ENCODE measurements at places on chromosomes 16 and 17.
A peak's percentile ranks its signal among the peaks of the same experiment; 100 is the strongest.

GRCh38 chr17:42720996-42721583, 23.8 kb downstream of the EZH1 start:
- DNase-seq: peak; percentile 90

DNA sequence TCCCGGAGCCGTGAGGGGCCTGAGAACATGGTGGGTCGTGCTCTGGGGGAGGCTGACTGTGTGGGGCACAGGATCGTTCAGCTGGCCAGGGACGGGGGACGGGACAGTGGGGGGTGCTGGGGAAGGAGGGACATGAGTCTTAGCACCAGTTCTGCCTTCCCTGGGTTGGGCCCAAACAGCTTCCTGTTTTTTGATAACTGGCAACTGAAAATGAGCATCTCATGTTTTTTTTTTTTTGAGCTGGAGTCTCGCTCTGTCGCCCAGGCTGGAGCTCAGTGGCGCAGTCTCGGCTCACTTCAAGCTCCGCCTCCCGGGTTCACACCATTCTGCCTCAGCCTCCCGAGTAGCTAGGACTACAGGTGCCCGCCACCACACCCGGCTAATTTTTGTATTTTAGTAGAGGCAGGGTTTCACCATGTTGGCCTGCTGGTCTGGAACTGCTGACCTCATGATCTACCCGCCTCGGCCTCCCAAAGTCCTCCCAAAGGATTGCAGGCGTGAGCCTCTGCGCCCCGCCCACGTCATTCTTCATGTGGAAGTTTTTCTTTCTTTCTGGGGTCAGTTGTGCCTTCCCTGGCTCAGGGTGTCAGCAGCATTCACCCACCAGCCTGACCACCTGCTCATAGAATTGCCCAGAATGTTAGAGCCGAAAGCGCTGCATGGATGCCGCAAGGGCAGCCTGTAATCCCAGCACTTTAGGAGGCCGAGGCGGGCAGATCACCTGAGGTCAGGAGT, 6.4 kb downstream of the ASPSCR1 start:
- DNase-seq: no peak

DNA sequence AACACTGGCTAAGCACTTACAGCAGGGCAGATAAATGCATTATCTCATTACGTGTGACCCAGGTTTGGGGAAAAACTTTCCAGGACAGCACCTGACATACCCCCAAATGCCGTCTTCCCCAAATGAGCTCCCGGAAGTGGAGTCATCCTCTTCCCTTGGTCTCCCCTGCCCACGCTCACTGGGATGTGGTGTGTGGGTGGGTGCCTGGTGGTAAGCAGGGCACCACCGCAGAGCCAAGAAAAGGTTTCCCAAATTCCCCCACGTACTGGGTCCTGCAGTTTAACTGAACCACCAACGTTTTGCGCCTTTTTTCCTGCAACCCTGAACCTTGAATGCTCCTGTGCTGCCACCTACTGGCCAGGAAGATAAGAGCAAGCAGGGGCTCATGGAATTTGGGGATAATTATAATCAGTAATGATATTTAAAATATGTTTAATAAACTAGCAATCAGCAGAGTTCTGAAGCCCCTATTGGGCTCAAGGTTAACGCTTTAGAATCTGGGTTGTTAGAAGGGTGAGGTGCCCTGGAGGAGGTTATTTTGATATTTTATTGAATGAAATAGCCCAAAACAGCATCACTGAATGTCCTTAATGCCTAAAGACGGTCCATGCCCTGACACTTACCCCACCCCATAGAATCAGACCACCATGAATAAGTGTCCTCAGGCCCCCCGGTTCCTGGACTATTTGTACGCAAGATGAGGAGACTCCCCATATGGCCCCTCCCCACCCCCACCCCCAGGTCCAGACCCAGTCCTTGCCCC, 8.0 kb downstream of the SPPL2C start:
- peak; percentile 87 for DNase-seq

DNA sequence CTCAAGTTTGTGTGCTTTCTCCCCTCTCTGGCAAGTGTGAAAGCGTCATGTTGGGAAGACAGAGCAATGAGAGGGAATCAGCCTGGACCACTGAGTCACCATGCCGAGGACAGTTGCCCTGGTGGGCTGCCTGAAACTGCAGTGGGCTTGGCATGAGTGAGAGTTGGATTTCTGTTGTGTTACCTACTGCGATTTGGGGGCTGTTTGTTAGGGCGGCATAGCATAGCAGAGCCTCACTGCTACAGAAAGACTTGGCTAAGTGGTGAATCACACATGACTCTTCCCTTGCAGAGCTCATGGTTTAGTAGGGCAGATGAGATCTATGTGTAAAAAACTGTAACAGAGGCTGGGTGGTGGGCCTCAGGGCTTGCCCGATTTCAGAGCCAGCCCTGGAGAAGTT, 324.6 kb downstream of the C16orf95 start:
- no peak for DNase-seq

- no peak for DNase-seq
These were observed 21.1 kb upstream of the JPT2 start for GRCh38 chr16:1656808-1657617.

DNA sequence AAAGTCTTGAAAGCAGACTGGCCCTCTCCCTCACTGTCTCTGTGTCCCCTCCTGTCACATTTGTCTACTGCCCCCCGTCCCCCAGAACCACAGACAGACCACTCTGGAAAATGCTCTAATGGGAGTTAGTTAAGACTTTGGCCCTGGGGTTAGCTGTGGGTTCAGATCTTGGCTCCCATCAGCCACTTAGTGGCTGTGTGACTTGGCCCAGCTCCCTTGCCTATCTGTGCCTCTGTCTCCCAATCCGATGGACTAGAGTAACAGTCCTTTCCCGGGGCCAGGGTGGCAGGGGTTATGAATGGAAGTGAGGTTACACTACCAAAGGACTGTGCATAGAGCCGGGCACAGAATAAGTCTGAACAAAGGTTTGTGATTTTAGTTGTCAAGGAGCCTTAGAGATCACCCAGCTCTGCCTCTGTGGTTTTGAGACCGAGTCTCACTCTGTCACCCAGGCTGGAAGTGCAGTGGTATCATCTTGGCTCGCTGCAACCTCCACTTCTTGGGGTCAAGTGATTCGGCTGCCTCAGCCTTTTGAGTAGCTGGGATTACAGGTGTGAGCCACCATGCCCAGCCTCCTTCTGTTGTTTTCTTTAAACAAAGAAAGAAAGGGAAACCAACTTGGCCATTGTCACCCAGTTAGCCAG, 23.7 kb downstream of the PPL start:
- DNase-seq: no peak

- DNase-seq: no peak
These were observed 385.8 kb upstream of the MAF start for GRCh38 chr16:79986352-79986751.

DNA sequence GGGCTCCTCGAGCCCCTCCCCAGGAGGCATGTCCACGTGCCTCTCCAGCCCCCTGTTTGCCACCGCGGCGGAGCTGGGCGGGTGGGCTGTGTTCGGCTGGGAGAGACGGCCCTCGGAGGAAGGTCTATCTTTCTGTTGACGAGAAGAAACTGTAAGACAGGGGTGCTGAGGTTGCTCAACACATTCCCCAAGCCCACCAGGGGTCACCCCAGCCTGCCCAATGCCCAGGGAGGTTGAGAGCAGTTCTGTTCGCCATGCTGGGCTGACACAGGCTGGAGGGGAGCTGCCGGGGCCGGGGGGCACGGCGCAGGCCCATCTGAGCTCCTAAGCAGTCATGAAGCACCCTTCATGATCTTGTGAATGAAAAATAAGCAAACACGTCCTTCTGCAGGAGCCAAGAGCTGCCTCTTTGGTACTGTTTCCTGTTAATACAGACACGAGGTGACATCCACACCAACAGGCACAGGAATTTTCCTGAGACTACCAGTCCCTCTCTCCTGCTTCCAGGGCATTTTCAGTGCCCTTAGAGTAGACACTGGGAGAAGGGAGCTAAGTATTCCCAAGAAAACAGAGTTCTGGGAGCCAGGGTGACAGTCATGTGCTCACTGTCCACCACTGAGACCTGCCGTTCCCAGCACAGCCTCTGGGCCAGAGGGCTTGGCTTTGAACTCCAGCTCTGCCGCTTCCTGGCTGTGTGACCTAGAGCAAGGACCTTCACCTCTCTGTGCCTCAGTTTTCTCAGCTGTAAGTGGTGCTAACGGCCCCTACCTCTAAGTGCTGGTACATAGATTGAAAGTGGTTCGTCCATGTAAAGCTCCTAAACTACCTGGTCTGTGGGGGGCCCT, 9.2 kb downstream of the UBALD2 start:
- DNase-seq: no peak

- no peak for DNase-seq
These were observed 78.7 kb downstream of the LITAF start for GRCh38 chr16:11507991-11508390.

GRCh38 chr17:43810226-43810715, 22.7 kb downstream of the MPP3 start:
- no peak for DNase-seq

DNA sequence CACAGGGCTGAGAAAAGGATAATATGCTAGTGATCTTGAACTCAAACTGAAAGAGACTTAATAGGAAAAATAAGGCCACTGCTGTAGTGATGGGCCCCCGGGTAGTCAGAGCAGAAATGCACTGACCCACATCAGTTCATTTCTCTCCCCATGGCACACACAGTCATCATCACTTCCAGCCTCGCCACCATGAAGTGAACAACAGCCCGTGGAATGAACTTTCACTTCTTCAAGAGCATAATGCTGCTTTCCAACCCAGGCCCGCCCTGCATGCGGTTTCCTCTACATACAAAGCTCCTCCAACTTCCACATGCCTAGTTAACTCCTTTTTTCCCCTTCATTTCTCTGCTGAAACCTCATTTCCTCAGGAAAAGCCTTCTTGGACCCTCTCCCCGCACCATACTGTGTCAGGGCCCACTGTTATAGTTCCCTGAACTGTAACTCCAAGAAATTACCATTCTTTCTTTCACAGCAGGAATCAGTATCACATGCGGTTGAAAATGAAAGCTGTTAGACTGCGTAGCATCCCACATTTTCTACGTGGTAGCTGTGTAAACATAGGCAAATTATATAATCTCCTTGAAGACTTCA, 65.8 kb upstream of the SMIM36 start:
- DNase-seq: peak; percentile 73

DNA sequence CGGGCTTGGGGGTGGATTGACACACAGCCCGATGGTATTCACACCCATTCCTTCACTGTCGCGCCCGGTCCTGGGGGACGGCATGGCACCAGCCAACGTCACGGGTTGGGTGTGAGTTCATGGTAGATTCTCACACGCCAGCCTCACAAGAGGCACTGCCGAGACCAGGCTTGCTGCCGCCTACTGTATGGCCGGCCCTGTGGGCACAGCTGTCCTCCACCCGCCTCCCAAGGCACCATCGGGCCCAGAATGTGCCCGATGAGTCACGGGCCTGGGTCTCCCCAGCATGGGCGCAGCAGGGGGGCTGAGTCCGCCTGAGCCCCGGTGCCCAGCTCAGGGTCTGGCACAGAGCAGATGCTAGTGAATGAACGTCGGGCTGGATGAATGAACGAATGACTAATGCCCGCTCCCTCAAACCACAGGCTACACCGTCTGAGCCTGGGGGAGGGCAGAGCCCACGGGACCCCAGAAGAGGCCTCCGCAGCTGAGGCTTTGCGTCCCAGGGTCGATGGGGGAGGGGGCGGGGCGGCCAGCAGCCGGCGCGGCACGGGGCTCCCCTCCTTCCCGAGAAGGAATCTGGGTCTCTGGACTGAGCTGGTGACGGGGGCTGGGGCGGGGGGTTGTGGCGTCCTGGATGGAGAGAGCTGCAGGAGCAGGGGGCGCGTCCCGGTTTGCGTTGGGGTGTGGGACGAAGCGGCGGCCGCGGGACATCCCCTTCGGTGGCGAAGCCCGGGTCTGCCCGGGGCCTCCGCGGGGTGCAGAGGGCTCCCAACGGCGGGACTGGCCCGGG, 829 bp downstream of the PITPNM3 start:
- DNase-seq: peak; percentile 72

GRCh38 chr16:73068541-73069401, 20.8 kb upstream of the ZFHX3 start:
- peak; percentile 74 for DNase-seq

GRCh38 chr16:714079-714478, 839 bp upstream of the METRN start:
- no peak for DNase-seq

- no peak for DNase-seq
These were observed 64.6 kb upstream of the CRHR1 start for GRCh38 chr17:45719335-45720071.

DNA sequence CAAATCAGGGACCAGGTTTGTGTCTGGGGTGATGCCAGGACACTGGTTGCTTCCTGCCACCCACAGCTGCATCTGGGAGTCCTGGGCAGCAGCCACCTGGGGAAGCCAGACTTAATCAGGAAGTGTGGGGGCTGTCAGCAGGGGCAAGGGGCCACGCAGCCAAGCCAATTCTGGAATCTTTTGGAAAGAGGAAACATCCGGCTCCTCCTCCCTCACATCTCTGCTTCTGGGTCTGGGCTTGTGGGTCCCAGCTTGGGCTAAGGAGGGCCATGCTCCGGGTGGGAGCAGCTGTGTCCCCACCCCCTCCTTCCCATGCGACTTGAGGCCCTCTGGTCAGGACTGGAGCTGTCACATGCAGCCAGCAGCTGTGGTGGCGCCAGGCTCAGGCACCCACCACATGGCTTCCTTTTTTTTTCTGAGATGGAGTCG, 37.0 kb upstream of the CCDC182 start:
- peak; percentile 72 for DNase-seq

- no peak for DNase-seq
These were observed 5.5 kb downstream of the SLC13A2 start for GRCh38 chr17:28478712-28479615.

DNA sequence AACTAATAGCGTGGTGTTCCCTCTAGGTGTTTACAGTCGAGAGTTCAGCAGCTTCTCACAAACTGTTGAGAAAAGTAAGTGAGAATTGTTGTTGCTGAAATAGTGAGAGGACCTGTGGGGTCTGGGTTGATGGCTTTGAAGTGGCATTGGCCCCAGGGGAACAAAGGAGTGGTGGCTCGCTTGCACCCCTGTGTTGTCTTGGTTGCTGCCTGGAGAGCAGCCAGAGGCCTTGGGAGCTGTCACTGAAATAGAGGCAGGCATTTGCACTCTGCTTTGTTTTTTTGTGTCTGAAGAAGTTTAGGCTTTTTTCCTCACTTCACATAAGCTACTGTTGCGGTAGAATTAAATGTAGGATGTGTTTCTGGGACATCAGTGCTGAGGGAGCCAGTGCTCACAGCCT, 36.8 kb downstream of the PRMT7 start:
- DNase-seq: no peak

DNA sequence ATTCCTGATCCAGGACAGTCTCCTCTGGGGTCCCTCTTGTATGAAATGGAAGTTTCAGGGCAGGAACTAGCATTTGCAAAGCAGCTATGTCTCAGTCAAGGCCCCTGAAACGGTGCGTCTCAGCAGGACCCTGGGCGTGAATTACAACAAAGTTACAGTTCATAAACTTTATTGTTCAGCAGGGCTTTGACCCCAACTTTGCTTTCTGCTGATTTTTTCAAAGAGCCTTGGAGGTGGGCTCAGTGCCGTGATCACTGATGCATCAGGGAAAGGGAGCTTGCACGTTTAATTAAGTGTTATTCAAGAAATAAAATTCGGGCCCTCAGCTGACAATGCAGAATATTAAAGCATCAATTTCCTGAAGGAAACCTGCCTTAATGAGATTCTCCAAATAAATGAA, 260.1 kb upstream of the C16orf82 start:
- no peak for DNase-seq

GRCh38 chr16:85923153-85924021, 24.4 kb downstream of the IRF8 start:
- no peak for DNase-seq

- DNase-seq: no peak
These were observed 112.6 kb downstream of the OR1D5 start for GRCh38 chr17:2950846-2951245.
